ENCODE measurements at places on chromosomes 4 and X.

DNA sequence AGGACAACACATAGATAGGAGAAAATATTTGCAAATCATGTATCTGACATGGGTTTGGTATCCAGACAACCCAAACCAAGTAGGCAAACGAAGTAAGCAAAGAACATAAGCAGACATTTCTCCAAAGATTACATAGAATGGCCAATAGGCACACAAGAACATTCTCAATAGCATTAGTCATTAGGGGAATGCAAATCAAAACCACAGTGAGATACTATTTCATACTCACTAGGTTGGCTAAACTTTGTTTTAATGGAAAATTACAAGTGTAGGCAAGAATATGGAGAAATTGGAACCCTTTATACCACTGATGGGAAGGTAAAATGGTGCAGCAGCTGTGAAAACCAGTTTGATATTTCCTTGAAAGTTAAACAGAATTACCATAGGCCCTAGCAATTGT is 74.7 kb downstream of the CHRNA9 start:
- DNase-seq, result no peak

GRCh38 chr4:56643596-56643995 is 37.5 kb downstream of the HOPX start:
- no peak for DNase-seq

GRCh38 chrX:8274170-8274569 is 103.1 kb upstream of the VCX2 start:
- DNase-seq, result no peak

DNA sequence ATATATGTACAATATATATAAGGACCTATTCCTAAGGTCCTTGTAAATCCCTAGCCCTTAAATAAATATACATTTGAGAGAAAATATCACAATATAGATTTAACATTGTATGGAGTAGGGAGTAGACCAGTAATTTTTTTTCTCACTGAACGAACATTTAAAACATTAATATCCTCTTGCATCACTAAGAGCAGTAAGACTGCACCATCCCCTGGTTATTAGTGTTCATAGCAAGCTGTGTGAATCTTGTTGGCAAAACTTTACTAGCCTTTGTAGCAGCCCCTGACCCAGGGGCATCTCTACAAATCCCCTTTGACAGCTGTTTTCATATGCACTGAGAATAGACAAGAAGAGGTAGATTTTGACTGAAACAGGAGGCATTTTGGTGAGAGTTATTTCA is 146.5 kb downstream of the IL1RAPL2 start:
- DNase-seq, result no peak

GRCh38 chr4:112775801-112776200 is 138.9 kb downstream of the LARP7 start:
- no peak for DNase-seq

DNA sequence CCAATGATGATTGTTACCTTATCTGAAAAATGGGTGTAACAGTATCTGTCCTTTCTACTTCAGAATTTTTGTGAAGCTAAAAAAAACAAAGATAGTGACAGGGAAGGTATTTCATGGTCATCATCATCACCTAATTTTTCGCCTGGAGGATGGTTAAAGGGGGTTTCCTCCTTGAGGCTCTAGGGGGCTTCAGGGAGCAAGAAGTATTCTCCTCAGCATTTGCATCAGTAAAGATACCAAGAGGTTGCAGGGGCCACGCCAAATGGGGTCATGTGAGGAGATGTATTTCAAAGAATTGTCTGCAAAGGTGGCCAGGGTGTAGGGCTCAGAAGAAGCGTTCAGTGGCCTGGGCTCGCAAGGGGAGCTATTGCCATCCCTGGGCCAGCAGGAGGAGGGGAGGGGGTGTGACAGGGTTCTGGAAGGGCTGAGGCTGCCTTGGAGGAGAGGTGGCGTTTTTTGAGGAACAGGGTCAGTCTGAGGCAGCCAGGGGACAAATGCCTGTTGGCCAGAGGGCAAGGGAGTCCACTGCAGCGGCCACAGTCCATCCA is 7.3 kb upstream of the NSG1 start:
- DNase-seq, result no peak

GRCh38 chr4:25500626-25501316 is 123.7 kb downstream of the ANAPC4 start:
- no peak for DNase-seq

DNA sequence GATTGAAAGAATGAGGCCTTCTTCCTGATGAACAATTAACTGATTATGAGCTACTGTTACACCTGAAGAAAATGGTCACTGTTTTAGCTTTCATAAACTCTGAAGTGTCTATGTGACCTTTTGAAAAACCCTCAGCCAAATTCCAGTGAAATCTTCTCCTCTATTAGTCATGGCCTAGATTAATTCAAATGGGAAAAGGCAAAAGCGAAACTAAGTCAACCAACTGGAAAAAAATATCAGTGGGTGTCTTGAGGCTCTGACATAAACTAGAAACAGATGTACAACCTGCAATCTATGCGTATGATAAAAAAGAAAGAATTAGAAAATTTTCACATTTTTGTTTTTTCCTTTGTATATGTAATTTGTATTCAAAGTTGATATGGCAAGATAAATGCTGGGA is 169.4 kb upstream of the BANK1 start:
- DNase-seq, result no peak

DNA sequence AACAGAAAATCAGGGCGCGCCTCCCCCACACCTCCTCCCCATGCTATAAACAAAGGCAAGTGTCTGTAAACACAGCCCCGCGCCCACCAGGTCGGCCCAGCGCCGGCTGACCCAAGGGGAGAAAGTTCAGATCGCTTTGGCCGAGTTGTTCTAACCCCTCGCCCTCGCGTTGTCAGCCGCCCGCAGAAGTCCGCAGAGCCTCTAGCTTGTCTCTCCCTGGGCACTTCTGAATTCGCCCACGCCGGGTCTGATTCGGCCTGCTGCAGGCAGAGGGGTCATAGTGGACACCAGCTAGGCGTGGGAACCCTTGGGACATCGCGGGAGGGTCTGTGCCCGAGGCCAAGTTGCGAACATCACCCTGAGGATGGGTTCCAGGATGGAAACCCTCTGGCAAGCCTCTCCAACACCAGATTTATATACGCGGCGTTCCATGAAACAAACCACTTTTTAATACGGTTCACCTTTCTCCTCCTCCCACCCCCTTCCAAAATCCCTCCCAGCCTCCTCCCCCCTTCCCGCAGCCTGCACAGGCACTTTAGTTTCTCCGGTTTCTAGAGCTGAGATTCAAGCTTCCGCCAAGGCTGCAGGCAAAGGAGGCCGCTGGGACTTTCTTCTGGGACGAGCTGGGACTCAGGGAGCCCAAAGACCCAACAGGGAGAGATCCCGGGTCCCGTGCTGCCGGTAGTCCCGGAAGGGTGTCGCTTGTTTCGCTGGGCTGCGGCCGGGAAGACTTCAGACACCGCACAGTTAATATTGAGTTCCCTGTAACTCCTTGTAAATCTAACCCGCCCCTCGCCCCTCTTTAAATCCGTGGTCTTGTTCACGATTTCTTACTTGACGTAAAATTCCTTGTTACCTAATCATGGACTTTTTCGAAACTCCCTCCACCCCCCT is 4.7 kb downstream of the HAND2 start:
- DNase-seq, result no peak

GRCh38 chrX:111875881-111876280 is at the start of gene TRPC5OS:
Gene TRPC5OS, plus strand, starts transcription at chrX:111876181. Its CDS starts 25,669 bp downstream, at chrX:111901850.
- DNase-seq, result no peak
